Activated CD8-positive, alpha-beta memory T cell treated with anti-CD3 and anti-CD28 coated beads for 1 hour (primary cell): ENCODE measurements at places on chromosomes 4 and X.

DNA sequence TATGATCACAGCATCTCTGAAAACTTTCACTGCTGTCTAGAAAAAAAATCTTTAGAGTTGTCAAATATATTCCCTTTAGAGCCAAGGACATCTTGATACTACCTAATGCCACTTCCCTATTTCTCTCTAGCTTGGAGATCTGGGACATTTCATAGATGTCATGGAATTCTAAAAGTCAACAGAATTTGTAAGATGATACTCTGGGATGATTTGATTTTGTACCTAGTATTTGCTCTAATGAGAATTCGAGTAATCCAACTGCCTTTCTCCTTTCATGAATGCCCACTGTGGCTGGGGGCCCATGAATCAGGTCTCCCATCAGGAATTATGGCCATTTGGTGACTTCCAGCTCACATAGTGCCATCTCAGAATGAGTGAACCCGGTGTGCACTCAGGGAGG lies 73.2 kb downstream of the NHS start:
- no peak for DNase-seq

GRCh38 chrX:16601885-16602284 lies 48.1 kb upstream of the S100G start:
- no peak for DNase-seq

DNA sequence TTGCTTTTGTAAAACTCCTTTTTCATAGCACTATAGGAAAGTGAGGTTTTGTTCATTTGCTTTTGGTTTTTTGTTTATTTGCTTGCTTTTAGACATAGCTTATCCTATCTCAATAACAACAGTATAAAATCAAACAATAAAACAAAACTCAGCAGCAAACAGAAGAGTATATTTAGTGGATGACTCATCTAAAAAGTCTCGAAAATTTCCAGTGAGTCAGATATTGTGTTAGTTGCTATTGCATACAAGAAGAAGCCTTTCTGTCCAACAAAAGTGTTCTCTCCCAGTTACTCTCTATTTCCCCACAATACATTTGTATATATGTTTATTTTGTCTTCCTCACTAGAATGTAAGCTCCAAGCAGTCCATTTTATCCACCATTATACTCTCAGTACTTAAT lies 36.0 kb upstream of the NPNT start:
- DNase-seq: no peak

DNA sequence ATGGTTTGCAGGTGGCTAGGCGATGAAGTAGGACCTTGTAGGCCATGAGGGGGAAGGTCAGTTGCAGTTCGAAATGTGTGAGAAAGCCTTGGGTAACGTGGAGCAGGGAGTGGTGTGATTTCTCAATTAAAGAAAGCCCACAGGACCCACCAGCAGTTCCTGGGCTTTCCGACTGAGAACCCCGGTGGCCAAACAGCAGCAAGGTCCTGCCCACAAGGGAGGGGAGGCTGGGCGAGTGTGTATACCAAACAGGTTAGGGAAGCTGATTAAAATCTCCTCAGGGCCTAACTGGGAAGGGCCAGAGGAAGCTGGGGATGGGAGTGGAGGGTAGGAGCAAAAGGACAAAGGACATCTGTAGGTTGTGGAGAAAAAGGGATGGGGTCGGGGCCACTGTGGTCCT lies 2.4 kb downstream of the ATP6AP1 start:
- no peak for DNase-seq

DNA sequence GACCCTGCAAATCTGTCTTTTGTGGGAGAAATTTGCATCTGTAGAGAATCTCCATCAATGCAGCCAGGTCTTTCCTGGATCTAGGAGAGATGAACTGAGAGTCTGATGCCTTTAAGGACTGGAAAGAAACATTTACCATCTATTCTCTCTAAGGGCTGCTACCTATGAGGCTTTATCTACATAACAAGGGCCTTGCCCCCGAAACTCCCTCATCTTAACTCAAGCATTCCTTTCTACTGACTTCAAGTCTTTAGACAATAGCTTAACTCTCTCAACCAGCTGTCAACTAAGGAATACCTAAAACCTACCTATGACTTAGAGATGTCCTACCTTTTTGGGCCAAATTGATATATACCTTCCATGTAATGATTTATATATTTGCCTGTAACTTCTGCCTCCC lies 32.1 kb downstream of the MAGEB17 start:
- no peak for DNase-seq

GRCh38 chr4:159178151-159178546 lies 75.3 kb downstream of the RAPGEF2 start:
- no peak for DNase-seq

DNA sequence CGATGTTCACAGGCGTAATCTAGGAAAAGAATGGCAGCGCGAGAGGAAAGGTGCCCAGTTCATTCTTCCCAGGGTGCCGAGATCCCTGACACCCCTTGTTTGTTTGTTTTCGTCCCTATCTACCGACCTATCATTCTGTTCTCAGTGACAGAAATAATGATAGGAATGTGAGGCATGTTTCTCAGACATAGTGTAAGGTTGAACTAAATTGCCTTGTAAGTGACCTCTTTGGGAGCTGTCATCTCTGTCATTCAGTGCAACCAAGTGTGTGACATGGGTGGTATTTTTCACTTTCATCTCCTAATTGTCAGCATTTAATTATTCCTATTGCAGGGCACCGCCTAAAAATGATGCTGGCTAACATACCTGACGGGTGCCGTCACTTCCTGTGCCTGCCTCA lies 24.4 kb downstream of the CLDN22 start:
- DNase-seq: no peak

DNA sequence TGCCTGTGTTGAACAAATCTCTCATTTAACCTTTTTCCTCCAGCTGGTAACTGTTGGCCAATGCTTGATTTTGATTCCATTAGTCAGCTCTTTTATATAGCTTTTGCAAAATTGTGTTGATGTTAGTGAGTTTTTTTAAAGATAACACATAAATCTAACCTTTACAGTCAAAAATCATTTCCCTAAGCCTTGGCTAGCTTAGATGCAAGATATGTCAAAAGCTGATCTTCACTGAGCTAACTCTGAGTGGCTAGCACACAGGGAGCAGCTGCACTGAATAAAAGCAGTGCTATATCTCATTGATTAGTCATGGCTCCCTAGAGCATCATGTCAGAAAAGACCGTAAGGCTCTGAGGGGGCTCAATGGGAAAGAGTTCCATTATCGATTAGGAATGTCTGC lies 78.7 kb downstream of the PPARGC1A start:
- no peak for DNase-seq

DNA sequence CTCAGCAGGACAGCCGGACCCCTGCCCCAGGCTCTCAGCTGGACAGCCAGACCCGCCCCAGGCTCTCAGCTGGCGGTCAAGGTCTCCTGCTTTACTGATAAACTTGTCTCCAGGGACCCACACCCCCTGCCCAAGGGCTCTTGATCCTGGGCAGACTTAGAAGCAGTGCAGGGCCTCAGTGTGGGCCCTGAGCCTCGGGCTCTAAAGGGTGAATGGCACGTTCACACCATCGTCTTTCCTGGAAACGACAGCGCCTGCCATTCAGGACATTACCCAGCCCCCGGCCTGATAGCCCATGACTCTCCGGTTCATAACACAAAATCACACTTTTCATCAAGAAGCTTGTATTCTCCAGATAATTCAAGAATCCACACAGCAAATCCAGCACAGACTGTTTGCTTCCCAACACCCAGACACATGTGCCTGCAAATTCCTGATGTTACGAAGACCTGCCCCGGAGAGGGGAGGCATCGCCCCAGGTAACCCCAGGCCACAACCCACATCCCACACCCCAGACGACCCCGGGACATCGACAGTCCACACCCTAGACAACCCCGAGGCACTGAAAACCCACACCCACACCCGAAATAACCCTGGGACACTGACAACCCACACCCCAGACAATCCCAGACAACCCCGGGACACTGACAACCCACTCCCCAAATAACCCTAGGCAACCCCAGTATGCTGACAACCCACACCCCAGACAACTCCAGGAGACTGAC lies 136.8 kb downstream of the FAM53A start:
- DNase-seq: no peak

- DNase-seq: no peak
Measured at GRCh38 chr4:83115000-83115399, 471 bp upstream of the PLAC8 start.

- DNase-seq: no peak
Measured at GRCh38 chrX:17654116-17654515, 83.2 kb upstream of the SCML1 start.

- DNase-seq: no peak
Measured at GRCh38 chr4:85522836-85523235, 47.9 kb downstream of the ARHGAP24 start.

- DNase-seq: no peak
Measured at GRCh38 chrX:38882894-38883626, 81.8 kb downstream of the MID1IP1 start.

DNA sequence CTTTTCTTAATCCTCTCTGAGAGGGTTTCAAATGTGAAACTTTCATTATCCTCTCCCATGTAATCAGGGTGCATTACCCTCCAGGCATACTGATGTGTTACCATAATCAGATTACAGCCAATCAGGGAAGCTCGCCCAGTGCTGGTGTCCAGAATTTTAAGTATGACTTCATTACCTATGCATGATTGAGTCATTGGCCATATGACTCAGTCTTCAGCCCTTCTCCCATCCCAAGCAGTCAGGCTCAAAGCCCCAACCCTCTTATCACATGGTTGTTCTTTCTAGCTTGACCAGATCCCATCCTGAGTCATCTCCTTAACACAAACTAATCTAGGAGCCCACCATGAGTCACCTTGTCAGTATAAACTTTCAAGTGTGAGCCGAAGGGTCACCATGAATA lies 1668.1 kb upstream of the AGA start:
- no peak for DNase-seq

- no peak for DNase-seq
Measured at GRCh38 chrX:147342197-147342596, 527.7 kb upstream of the CXorf51A start.

DNA sequence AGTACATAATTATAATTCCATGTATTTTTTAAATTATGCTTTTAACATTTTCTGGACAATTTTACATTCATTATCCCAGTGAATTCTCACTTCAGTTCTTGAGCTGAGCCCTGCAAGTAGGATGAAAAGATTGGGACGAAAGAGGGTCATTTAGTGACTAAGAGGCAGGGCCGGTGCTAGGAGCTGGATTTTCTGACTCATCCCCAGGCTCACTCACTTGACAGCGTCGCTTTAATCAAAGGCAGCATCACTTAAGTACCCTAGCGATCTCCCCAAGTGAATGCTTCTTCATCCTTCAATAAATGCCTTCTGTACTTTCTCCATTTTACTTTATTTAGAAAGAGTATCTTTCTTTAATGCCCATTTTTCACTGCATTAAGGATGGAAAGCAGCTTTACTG lies 263.6 kb downstream of the HS3ST1 start:
- no peak for DNase-seq
